Kidney capillary endothelial cell (primary cell): ENCODE measurements at places on chromosomes 12 and 14.

GRCh38 chr14:71289536-71289935 is 382.3 kb downstream of the PCNX1 start:
- no peak for DNase-seq

- DNase-seq = no peak
These were observed 13.0 kb downstream of the TBPL2 start for GRCh38 chr14:55427439-55427838.

DNA sequence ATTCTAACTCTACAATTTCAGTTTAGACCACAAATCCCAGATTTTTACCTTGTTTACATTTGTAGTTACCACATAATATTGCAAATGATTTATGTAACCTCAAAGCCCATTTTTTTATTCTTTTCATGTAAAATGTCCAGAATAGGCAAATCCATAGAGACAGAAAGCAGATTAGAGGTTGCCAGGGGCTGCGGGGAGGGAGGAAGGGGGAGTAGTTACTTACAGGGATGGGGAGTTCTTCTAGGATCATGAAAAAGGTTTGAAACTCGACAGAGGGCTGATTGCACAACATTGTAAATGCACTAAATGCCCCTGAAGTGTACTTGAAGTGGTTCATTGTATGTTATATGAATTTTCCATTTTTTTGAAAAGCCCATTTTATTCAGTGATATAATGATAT is 66.5 kb downstream of the PPP2R5C start:
- no peak for DNase-seq

- no peak for DNase-seq
These were observed 101.7 kb upstream of the C14orf180 start for GRCh38 chr14:104477666-104478380.
